Vagina (tissue), 2 donors: ENCODE measurements at places on chromosomes 1 and 21. TPM values are rescaled to one million over a fixed set of nuclear protein-coding genes. Genes with fewer than 3 reads are reported as not detected.

Gene NUDT17
- 2.5 TPM for total RNA-seq

DNA sequence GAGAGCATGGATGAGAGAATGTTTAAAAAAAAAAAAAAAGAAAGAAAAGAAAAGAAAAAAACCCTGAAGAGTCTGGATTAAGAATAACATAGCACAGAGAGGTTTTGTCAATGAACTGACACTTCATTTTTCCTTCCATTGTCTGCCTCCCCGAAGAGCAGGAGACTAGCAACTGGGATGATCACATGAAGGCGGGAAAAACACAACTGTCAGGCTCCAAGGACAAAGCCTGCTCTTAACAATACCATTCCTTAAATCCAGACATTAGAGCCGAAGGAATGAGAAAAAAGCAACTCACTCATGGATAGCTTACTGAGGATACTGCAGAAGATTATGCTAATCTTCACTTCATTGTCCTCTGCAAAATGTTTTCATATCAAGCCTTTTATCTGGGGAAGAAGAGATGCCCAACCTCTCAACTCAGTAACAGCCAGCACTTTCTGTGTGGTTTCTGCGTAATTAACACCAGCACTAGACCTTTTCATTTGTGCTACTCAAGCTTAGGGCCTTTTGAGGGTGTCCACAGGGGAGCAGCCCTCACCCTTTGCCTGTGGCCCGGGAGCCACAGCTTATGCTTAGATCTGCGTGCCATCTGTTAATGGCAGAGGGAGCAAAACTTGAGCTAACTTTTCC, 182.3 kb downstream of the BARHL2 start:
- H3K4me1 ChIP-seq: no peaks in the 10 kb centered on the region
- DNase-seq: no peak
- H3K27ac ChIP-seq: no peak overlapping the region
- H3K27me3 ChIP-seq: no peaks in the 10 kb centered on the region
- no peaks in the 10 kb centered on the region for H3K36me3 ChIP-seq
- H3K4me3 ChIP-seq: no peak overlapping the region

DNA sequence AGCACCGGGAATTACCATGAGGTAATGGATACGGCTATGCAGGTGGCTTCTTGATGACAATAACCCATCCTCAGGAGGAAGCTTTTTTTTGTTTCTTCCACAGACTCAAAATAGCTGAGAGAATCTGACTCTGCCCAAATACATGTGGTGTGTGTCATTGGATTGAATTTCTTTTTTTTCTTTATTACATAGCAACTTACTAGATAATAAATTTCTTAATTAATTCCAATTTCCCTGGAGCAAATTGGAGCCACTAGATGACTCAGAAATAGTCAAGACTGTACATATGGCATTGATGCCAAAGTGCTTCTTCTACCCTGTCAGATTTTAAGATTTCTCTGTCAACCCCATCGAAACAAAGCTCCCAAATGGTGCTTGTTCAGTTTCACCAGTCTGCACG, 42.7 kb downstream of the L1TD1 start:
- no peak overlapping the region for H3K27ac ChIP-seq
- H3K4me3 ChIP-seq: no peak overlapping the region
- no peak for DNase-seq
- H3K36me3 ChIP-seq: no peaks in the 10 kb centered on the region
- H3K27me3 ChIP-seq: no peaks in the 10 kb centered on the region
- H3K4me1 ChIP-seq: peaks cover 12% of the 10 kb centered on the region

DNA sequence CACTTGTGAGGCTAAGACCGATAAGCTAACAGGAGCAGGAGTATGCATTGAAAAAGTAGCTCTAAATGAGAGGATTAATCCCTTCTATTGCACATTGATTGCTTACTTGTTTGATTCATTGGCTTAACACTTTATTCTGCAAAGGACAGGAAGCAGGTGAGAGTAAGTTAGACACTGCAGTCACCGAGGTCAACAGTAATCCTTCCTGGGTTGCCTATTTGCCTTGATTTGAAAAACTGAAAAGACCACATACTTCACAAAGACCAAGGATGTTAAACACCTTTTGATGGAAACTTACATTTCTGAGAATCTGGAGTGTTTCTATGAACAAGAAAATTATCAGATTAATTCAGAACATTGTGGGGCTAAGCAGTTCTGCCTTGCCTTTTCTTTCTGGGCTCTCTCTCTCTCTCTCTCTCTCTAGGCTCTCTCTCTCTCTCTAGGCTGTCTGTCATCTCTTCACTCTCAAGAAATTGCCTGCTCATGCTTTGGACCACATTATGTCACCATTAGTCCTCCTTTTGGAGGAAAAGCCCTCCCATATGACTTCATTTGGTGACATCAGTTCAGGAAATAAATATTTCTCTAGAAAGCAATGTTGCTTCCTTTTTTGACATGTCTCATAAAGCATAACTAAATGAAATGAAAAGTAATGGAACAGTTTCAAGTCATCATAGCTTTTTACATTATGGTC, 103.8 kb downstream of the TNFSF18 start:
- no peak overlapping the region for H3K4me3 ChIP-seq
- no peaks in the 10 kb centered on the region for H3K36me3 ChIP-seq
- no peak for DNase-seq
- H3K4me1 ChIP-seq: no peaks in the 10 kb centered on the region
- H3K27ac ChIP-seq: no peak overlapping the region
- no peaks in the 10 kb centered on the region for H3K27me3 ChIP-seq

DNA sequence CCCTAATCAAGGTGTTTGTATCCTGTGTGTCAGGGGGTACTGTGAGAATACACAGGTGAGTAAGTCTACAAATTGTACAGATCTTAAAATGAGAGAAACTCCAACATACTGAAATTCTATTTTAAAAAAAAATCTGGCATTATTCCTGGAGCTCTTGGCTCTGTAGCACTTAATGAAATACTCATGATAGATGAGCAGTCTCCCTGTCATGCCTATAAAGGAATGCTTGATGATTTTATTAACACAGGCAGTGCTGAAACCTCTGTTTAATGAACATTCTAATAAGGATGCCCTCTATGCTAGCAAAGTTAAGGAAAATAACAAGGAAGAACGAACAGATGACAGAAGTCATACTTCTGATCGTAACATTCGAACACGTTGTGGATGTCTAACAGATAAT, 233.9 kb upstream of the NEGR1 start:
- no peaks in the 10 kb centered on the region for H3K36me3 ChIP-seq
- H3K27ac ChIP-seq: no peak overlapping the region
- H3K4me3 ChIP-seq: no peak overlapping the region
- no peaks in the 10 kb centered on the region for H3K27me3 ChIP-seq
- H3K4me1 ChIP-seq: no peaks in the 10 kb centered on the region
- DNase-seq: no peak

DNA sequence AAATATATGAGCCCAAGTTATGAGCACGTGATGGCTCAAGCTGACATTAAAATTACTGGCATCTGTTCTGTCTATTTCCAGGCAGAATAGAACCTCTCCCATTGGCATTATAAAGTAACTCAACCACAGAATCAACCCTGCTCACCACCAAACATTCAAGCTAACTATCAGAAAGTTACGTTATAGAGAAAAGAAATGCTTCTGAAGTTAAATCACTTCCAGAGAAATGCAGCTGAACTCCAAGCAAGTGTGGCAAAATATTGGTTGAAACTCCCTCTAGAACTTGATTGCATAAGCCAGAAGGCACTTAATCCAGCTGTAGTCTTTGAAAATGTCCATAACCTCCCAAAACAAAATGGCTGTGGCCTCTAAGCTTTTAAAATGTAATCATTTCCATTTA, 36.2 kb upstream of the UBE2U start:
- H3K4me3 ChIP-seq: no peak overlapping the region
- no peaks in the 10 kb centered on the region for H3K27me3 ChIP-seq
- H3K36me3 ChIP-seq: no peaks in the 10 kb centered on the region
- no peak overlapping the region for H3K27ac ChIP-seq
- H3K4me1 ChIP-seq: peaks cover 9% of the 10 kb centered on the region
- no peak for DNase-seq

- no peaks in the 10 kb centered on the region for H3K36me3 ChIP-seq
- peak overlapping the region; percentile 93 for H3K4me3 ChIP-seq
- no peaks in the 10 kb centered on the region for H3K27me3 ChIP-seq
- peak overlapping the region; percentile 86 for H3K27ac ChIP-seq
- no peak for DNase-seq
These were observed 524 bp downstream of the COPA start for GRCh38 chr1:160342526-160342925.

- H3K27me3 ChIP-seq: no peaks in the 10 kb centered on the region
- H3K36me3 ChIP-seq: no peaks in the 10 kb centered on the region
- no peak for DNase-seq
- no peaks in the 10 kb centered on the region for H3K4me1 ChIP-seq
- H3K27ac ChIP-seq: no peak overlapping the region
These were observed 15.8 kb downstream of the GRIK3 start for GRCh38 chr1:37018510-37018909.

Gene KLHL12
- total RNA-seq: 19.6 TPM

GRCh38 chr21:33268393-33268736, 2.2 kb downstream of the IL10RB start:
- no peak for DNase-seq
- peaks cover 26% of the 10 kb centered on the region for H3K4me1 ChIP-seq
- H3K36me3 ChIP-seq: peaks cover 6% of the 10 kb centered on the region

- no peaks in the 10 kb centered on the region for H3K4me1 ChIP-seq
- no peaks in the 10 kb centered on the region for H3K27me3 ChIP-seq
- H3K27ac ChIP-seq: no peak overlapping the region
- H3K4me3 ChIP-seq: no peak overlapping the region
- peak; percentile 55 for DNase-seq
These were observed 51.7 kb downstream of the WNT9A start for GRCh38 chr1:227895828-227896685.

DNA sequence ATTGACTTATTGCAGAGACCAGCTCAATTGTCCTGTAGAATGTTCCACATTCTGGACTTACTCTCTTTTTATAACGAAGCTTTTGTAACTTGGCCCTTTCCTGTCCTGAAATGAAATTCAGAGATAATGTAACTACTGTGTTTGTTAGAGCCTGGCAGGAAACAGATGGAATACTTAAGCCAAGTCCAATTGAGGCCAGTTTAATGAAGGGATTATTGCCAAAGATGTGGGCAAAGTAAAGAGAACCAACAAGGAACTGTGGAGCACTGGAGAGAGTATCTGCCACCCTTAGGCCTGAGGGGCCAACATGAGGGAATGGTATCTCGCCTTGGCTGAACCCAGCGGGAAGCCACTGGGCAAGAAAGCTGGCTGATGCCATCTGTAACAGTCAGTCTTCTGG, 32.9 kb downstream of the MFSD2A start:
- DNase-seq: no peak
- H3K27me3 ChIP-seq: no peaks in the 10 kb centered on the region

- H3K36me3 ChIP-seq: no peaks in the 10 kb centered on the region
- DNase-seq: no peak
- no peak overlapping the region for H3K27ac ChIP-seq
- no peaks in the 10 kb centered on the region for H3K27me3 ChIP-seq
- no peak overlapping the region for H3K4me3 ChIP-seq
- H3K4me1 ChIP-seq: peaks cover 32% of the 10 kb centered on the region
These were observed 217.9 kb upstream of the VAMP3 start for GRCh38 chr1:7553042-7553690.

GRCh38 chr1:167981933-167982332, 45.1 kb upstream of the MPC2 start:
- H3K36me3 ChIP-seq: no peaks in the 10 kb centered on the region
- H3K4me3 ChIP-seq: no peak overlapping the region
- H3K27ac ChIP-seq: no peak overlapping the region

- H3K4me1 ChIP-seq: no peaks in the 10 kb centered on the region
- no peaks in the 10 kb centered on the region for H3K36me3 ChIP-seq
- no peak overlapping the region for H3K4me3 ChIP-seq
- no peaks in the 10 kb centered on the region for H3K27me3 ChIP-seq
These were observed 515.3 kb upstream of the NR5A2 start for GRCh38 chr1:199512037-199512710.

DNA sequence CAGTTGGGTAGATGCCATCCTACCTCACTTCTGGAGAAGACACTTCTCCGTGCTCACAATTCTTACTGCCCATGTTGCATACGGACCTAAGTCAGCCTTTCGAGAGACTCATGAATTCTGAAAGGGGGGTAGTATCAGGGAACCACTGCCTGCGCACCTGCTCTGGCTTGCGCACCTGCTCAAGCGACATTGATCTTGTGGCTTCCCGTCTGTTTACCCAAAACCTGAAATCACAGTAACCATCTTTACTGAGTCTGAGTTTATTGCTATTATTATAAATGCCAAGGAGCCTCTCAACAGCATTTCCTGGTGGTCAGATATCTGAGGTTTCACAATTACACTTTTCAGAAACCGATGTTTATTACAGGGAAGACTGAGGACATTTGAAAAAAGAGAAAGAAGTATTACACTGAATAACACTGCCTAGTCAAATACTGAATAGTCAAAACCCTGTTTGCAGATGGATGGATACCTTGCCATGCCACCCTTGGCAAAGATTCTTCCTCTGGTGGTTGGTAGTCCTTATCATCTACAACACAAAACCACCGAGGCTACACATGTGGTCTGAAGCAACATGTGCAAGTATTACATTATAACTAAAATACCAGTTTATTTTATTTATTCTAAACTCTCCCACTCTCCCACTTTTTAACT, 208.7 kb downstream of the SIPA1L2 start:
- no peaks in the 10 kb centered on the region for H3K4me1 ChIP-seq
- no peak for DNase-seq
- H3K36me3 ChIP-seq: no peaks in the 10 kb centered on the region
